ENCODE measurements at places on chromosomes 2 and 18.

DNA sequence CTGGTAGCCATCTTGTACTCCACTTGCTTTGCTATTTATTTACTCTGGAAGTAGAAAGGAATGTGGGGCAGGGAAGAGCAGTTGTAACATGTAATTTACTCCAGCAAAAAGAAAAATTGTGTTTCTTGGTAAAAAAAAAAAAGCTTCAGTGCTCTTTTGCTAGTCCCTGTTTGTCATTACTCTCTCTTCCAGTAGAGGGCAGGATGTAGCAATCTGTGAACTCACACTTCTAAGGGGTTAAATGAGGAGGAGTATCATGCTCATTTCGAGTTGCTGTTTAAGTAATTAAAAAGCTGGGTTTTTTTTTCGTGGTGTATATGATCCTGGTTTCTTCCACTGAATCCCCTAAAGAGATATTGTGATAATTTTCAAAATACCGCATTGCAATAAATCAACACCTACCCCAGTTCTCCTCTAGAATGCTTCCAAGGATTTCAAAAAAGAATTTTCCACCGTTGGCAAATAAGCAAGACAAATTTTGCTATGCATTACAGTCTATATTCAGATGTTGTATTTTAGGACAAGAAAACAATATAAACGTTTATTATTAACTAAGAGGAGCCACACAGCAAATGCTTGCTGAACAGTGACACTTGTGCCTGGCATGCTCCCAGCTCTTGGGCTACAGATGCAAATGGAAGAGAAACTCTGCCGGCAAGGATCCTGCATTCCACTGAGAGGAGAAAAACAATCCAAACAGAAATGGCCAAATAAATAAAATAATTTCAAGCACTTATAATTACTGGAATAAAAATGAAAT, 261.6 kb downstream of the ASXL3 start:
- peak; percentile 6 for DNase-seq

DNA sequence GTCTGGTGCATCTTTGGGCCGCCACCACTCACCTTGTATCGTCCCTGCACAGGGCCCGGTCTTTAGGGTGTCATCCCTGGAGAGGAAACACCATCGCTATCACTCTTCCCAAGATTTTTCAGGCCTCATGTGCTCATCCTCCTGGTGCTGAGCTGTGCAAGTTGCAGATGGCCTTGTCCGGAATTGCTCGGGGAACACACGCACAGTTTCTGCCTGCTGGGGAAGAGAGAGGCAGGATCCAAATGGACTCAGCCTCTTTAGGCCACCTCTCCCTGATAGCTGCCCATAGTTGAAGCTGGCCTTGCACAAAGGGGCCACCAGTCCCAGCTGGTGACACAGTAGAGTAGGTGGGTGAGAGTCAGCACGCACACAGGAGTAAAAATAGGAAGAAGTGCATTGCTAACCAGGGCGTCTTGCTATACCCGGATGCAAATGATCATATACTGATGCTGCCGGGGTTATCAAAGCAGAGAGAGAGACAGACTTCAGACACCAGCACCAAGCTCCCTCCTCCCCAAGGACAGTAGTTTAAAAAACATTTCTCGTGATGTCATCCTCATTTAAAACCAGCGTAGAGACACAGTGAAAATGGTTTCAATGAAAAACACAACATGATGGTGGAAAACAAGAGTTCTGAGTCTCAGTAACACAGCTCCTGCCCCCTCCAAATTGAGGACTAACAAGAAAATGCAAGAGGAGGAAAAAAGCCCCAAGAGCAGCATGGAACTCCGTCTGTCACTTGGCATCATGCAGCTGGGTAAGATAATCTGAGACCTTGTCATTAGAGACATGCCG, 147.5 kb upstream of the NCK2 start:
- no peak for DNase-seq

DNA sequence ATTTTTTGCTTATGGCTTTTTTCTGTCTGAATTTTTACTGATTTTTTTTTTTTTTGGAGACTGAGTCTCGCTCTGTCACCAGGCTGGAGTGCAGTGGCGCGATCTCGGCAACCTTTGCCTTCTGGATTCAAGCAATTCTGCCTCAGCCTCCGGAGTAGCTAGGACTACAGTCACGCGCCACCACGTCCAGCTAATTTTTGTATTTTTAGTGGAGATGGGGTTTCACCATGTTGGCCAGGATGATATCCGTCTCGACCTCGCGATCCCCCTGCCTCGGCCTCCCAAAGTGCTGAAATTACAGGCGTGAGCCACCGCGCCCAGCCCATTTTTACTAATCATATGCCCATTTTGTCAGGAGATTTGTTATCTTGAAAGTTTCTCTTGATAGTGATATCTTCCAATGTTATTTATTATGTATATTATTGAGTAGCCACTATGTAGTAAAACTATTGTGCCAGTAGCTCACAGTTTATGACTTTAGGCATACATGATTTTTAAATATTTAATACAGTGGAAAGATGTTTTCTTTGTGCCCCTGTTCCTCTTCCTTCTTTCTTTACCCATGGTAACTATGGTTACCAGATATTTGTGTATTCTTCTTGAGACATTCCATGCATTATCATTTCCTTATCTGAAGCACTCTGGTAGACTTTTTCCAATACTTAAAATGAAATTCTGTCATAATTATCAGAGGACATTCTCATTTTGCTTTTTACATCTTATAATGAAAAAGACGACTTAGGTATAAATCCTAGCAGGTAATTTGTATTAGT, 2.1 kb downstream of the HAT1 start:
- peak; percentile 6 for DNase-seq

- DNase-seq: no peak
These were observed 1.4 kb upstream of the SERTAD2 start for GRCh38 chr2:64655018-64655664.

- DNase-seq: peak; percentile 26
These were observed 768 bp upstream of the CYBRD1 start for GRCh38 chr2:171521361-171522051.

DNA sequence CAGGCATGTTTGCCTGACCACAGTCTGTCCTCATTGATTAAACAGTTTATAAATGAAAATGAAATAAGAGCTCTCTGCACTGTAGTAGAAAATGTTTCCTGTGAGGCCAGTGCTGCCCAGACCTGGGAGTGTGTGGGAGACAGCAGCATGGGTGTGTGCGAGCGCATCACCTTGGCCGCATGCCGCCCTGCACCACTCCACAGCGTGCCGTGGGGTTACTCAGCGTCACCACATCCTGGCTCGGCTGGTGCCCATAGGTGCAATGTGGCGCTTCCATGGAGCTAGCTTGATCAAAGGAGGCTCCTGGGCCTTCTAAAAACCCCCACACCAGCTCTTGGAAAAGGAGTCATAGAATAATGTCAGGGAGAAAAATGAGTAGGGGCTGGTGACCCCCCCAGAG, 76.0 kb upstream of the EPC2 start:
- no peak for DNase-seq

DNA sequence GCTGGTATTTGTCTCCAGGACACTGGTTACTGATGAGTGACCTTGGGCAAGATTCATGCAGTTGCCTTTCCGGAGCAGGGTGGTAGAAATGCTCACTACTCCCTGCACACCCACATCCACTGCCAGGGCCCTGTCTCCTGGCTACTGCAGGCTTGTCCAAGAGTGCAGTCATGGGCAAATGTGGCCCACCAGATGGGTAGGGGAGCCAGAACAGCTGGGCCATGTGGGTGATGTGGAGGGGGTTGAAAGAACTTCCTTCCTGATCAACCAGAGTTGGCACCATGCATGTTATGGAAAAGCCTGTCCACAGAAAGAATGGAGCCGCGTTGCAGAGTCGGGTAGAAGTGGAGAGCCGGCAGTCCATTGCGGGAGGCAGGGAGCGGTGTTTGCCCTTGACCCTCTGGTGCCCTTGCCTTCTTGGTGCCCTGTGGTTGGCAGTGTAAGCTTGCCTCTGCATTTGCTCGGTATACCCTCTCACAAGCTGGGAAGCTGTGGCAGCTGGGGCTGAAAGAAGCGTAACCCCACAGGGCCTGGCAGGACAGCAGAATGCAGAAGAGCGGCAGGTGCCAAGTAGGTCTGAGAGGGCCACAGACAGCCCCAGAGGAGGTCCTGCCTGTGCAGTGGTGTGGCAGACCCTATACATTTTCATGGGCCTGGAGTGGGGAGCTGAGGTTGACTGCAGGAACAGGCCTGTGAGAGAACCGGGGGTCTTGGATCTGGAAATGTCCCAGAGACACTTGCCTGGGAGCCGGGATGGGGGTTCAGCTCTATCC, 253.2 kb downstream of the TFCP2L1 start:
- no peak for DNase-seq

DNA sequence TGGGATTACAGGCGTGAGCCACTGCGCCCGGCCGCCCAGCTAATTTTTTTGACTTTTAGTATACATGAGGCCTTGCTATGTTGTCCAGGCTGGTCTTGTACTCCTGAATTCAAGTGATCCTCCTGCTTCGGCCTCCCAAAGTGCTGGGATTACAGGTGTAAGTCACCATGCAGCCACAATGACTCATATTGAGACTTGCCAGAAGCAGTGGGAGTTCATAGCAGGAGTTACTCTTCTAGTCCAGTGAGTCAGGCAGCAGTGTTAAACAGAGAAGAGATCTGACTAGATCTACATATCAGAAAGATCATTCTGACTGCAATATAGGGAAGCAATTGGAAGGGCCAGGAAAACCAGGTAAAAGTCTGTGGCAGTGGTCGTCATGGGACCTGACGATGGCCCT, 1.5 kb upstream of the FLACC1 start:
- no peak for DNase-seq

DNA sequence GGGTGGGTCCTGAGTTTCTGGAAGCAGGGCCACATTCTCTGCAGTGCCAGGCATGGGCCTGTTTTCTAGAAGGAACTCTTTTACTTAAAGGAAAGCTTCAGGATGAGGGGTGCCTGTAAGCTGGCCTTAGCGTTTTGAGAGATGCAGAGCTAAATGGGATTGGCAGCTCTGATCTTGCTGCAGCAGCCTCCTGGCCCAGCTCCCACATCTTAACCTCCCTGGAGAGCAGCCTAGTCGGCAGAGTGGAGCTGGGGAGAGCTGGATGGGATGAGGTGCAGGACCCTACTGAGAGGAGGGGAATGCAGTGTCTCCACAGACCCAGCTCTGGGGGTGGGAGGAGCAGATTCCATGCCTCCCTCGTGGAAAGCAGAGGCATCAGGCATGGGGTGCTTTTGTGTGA, 52.0 kb downstream of the TMEM17 start:
- DNase-seq: no peak

DNA sequence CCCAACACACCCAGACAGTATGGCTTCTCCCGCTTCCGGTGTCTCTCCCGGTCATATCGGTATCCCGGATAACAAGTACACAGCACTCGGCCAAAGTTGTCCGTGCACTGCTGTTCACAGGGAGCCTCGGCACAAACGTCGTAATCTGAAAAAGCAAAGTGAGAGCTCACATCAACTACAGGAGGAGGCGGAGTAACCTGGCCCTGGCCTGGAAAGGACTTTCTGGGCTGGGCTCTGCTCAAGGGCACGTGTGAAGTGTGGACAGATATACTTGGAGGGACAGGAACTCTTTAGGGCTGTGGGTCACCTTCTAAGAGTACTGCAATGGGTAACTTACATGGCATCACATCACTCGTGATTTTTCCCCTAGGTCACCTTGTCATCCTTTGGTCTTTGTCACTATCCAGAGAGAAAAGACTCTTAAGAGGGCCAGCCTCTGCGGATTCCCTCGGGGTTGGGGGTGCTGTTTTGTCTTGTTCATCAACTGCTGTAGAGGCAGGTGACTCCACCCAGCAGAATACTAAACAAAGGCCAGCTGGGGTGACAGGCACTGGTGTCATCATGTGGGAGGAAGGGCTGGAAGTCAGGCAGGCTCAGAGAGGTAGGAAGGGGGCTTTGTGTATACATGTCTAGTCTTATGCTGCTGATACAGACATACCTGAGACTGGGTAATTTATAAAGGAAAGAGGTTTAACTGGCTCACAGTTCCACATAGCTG, 110.6 kb upstream of the LMAN1 start:
- DNase-seq: no peak

- DNase-seq: no peak
These were observed 380.7 kb upstream of the TRIB2 start for GRCh38 chr2:12335995-12336394.

DNA sequence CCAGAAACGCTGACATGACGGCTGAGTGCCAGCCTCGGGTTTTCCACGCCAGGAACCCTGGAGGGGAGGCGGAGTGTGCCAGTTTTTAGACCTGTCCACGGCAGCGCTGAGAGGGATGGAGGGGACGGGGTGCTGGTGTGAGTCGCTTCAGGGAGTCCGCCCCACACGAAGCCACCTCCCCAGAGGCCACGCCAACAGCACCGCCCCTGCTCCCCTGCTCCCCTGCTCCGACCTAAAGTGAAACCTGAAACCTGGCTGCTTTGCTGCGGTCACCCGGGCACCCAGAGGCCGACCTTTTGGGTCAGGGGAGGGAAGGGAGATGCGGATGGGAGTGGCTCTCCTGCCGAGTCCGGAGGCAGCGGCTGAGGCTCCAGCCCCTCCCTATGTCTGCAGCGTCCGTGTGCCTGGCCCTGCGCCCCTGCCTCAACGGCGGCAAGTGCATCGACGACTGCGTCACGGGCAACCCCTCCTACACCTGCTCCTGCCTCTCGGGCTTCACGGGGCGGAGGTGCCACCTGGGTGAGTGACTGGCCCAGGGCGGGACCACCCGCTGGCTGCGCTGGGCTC, 38.1 kb downstream of the SNED1 start:
- DNase-seq: no peak

DNA sequence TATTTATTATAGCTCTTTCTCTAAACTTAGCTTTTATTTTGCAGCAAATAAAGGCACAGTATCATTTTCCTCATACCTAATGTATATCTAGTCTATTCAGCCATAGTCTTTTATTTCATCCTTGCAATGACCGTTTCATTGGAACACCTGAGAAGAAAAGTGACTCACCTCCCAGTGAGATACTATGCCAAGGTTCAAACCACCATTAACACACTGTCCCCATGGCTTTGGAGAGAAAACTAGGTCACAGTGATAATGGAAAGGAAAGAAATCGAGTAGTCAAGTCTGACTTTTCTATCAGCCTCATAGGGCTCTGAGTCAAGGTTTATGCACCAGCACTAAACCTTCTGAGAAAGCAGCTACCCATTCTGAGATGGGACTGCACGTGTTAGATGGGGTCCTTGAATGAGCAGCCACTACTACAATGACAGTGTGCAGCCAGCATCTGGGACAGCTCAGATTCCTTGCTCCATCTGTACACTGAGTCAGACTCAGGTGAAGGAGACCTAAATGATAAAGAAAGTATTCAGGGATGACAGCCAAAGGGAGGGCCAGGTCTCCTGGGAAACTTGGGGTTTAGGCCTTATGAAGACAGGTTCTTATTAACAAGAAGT, 971.1 kb upstream of the ACVR2A start:
- no peak for DNase-seq

- DNase-seq: no peak
These were observed 243.4 kb downstream of the SLC8A1 start for GRCh38 chr2:40208463-40208862.

- DNase-seq: no peak
These were observed 43.4 kb upstream of the CYTIP start for GRCh38 chr2:157487271-157487610.

- DNase-seq: no peak
These were observed 589 bp upstream of the DAW1 start for GRCh38 chr2:227870710-227871374.

- DNase-seq: no peak
These were observed 13.2 kb upstream of the MYO1B start for GRCh38 chr2:191231995-191232394.

GRCh38 chr2:234269769-234270204, 219.3 kb downstream of the SPP2 start:
- no peak for DNase-seq

- no peak for DNase-seq
These were observed 3.1 kb upstream of the SEH1L start for GRCh38 chr18:12944709-12945108.

- DNase-seq: no peak
These were observed 106.7 kb upstream of the CHAC2 start for GRCh38 chr2:53660886-53661285.

- DNase-seq: no peak
These were observed 54.9 kb upstream of the MAP2 start for GRCh38 chr2:209368914-209369313.
